ENCODE measurements at places on chromosomes 12 and 14.

GRCh38 chr12:8948701-8949341 is 624 bp downstream of the M6PR start:
- peaks cover 27% of the 10 kb centered on the region for H3K36me3 ChIP-seq
- no peaks in the 10 kb centered on the region for H3K27me3 ChIP-seq
- H3K27ac ChIP-seq: peak overlapping the region; percentile 91
- H3K4me3 ChIP-seq: peak overlapping the region; percentile 95

- no peak for DNase-seq
- H3K36me3 ChIP-seq: no peaks in the 10 kb centered on the region
- no peaks in the 10 kb centered on the region for H3K4me1 ChIP-seq
- H3K27ac ChIP-seq: no peak overlapping the region
- no peak overlapping the region for H3K4me3 ChIP-seq
Observed at GRCh38 chr12:80033448-80033847, 65.9 kb upstream of the OTOGL start.

DNA sequence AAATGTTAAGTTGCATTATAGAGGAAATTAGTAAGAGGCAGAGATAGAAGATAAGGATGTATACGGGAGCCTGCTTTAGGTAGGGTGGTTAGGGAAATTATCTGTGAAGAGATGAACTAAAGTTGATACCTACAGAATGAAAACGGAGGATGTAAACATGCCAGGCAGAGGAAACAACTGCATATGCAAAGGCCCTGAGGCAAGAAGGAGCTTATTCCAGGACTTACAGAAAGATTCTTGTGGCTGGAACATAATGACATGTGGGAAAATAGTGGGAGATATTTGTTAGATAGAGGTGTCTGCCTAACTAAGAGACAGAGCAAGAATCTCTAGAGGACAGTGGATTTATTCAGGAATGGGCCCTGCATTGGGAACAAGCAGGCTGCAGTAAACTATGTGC is 16.2 kb upstream of the SERPINA1 start:
- H3K36me3 ChIP-seq: no peaks in the 10 kb centered on the region
- H3K27ac ChIP-seq: no peak overlapping the region
- no peak overlapping the region for H3K4me3 ChIP-seq

DNA sequence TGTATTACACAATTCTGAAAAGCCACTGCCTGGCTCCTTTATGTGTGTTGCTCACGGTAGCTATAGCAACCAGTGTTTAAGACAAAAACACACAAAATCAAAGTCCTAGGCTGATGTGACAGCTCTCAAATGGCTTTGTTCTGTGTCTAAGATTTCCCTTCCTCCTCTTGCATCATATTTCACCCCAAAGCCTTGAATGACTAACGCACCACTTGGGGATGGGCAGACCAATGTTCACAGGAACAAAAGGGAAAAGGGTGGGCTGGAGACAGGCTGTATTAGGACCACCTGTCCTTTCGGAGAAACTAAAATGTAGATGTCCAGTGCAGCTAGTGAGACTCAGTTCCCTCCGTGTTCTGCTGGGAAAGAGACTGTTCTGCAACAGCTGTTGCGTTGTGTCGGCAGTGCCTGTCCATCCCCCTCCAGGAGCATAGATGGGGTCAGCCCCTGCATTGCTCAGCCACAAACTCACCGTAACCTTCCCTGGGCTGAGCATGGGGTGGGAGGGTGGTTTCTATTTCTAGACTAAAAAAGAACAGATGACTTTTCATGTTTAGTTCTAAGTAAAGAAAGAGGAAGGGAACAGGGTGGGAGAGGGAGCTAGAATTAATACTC is 26.8 kb upstream of the DAAM1 start:
- no peak overlapping the region for H3K27ac ChIP-seq
- peaks cover 37% of the 10 kb centered on the region for H3K27me3 ChIP-seq
- H3K36me3 ChIP-seq: peaks cover 2% of the 10 kb centered on the region

- H3K4me1 ChIP-seq: no peaks in the 10 kb centered on the region
- no peak overlapping the region for H3K27ac ChIP-seq
- no peaks in the 10 kb centered on the region for H3K36me3 ChIP-seq
Observed at GRCh38 chr14:47277703-47278102, 397.7 kb downstream of the MDGA2 start.

- no peaks in the 10 kb centered on the region for H3K4me1 ChIP-seq
- peaks cover 37% of the 10 kb centered on the region for H3K27me3 ChIP-seq
- H3K27ac ChIP-seq: no peak overlapping the region
- H3K4me3 ChIP-seq: no peak overlapping the region
- no peak for DNase-seq
- H3K36me3 ChIP-seq: no peaks in the 10 kb centered on the region
Observed at GRCh38 chr14:95906591-95906990, 30.0 kb downstream of the TUNAR start.

DNA sequence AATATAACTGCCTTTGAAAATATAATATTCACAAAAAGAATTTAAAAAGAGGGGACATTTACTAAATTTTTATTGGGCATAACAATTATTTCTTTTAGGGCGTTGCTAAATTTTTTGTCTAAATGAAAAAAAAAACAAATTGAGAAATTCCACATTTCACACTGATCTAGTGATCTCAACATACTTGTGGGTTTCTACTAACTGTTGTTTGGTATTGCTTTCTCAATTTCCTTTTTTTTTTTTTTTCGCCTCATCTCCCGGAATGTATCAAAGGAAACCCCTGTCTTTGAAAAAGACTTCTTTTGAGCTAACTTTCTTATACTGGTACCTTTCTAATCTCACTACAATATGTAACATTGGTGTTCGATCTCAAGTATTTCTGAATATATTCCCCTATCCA is at the start of gene CLEC4D:
Gene CLEC4D (plus strand): TSS at position 248 of the 400 bp plus-strand sequence. CDS start 230 bp downstream, outside the sequence.
- no peaks in the 10 kb centered on the region for H3K36me3 ChIP-seq
- DNase-seq: no peak
- peak within 1 kb of the TSS; percentile 6 for H3K27ac ChIP-seq
- H3K27me3 ChIP-seq: peaks cover 86% of the 10 kb centered on the region
- H3K4me3 ChIP-seq: no peak within 1 kb of the TSS
- H3K4me1 ChIP-seq: no peaks in the 10 kb centered on the region

DNA sequence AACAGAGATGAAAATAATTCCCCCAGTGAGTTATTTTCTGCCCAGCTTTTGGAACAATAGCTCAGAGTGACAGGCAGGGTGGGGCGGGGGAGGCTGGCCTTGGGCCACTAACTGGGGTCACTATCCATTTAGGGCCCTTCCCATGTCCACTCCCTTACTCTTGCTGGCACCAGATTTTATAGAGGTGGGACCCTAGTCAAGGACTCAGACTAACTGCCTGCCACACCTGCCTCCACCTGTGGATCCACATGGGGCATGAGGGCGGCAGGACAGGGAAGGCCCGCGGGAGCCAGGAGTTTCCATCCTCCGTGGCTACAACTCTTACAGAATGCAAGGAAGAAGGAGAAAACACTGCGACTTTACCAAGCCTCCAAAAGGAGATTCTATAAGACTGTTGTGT is 10.1 kb downstream of the VDR start:
- no peak overlapping the region for H3K4me3 ChIP-seq
- H3K27ac ChIP-seq: no peak overlapping the region
- no peaks in the 10 kb centered on the region for H3K4me1 ChIP-seq
- peaks cover 28% of the 10 kb centered on the region for H3K27me3 ChIP-seq

Measured in central memory CD8-positive, alpha-beta T cell (primary cell).